ENCODE measurements at places on chromosomes 12 and 14.
A peak's percentile ranks its signal among the peaks of the same experiment; 100 is the strongest.

- DNase-seq: no peak
Observed at GRCh38 chr12:122845041-122845864, 10.0 kb downstream of the HIP1R start.

DNA sequence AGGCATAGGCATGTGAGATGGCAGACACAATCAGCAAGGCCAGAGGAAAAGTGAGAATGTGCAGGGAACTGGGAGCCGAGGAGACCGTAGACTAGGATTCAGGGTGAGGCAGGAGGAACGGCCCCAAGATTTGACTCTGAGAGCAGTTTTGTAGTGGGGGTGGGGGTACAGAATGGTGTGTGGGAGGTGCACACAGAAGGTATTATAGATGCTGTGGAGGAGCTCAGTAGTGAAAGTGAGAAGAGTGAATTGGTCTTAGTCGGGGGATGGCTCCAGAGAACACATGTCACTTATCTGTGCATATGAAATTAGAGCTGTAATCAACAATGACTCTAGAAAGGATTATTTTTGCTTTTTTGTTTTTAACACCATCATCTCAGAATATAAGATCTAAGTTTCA is 11.9 kb downstream of the ZNF664 start:
- DNase-seq: no peak

DNA sequence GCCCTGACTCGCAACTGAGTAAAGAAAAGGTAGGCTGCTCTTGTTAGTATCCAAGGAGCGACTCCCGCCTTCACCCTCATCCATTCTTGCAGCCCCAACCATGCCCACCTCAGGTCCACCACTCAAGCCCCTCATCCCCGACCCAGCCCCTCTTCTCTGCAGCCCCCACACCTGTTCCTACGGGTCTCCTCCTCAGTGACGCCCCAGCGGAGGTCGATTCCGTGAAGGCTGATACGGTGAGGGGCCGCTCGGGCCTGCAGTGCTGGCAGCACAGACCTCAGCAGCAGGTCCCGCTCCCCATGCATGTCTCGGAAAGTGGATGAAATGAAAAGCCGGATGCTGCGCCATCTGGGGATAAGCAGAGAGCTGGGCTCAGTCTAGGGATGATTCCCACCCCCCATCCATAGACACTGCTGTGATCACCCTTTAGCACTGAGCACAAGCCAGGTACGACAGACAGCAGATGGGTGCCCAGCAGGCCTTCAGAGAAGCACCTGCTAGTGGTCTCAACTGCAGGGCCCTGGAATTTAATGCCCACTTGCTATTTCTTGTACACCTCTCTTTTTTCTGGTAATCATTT is 26.9 kb downstream of the TEP1 start:
- DNase-seq: no peak

GRCh38 chr12:92764831-92765230 is 62.0 kb downstream of the PLEKHG7 start:
- DNase-seq: peak; percentile 9

DNA sequence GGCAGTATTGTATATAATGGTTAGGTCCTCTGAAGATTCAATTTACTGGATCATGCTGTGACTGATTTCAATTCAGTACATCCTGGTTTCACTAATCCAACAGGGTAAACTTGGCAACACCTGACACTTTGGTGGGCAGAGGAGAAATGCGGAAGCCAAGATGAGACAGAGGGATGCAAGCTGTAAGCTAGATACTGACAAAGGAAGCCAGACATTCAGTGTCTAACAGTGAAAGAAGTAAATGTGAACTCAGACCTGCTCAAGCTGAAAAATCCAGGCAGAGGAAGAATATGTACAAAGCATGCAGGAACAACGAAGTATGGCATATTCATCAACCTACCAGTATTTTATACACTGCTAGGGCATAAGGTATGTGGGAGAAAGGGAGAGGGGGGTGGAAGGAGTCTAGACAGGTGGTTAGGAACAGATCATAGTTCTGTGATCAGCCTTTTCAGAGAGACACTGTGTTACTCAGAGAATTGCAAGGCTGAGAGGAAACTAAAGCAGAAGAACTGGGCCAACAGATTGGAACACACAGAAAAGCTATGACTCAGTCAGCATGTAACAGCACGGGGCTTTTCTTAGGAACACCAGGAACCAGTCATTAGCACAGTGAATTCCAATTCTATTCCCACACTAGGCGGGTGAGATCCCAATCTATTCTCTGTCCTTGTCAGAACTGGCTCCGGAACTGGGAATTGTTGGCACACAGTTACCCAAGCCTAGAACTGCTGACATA is 40.3 kb downstream of the NELL2 start:
- DNase-seq: no peak

GRCh38 chr12:32331133-32331532 is 68.2 kb upstream of the FGD4 start:
- DNase-seq: no peak

DNA sequence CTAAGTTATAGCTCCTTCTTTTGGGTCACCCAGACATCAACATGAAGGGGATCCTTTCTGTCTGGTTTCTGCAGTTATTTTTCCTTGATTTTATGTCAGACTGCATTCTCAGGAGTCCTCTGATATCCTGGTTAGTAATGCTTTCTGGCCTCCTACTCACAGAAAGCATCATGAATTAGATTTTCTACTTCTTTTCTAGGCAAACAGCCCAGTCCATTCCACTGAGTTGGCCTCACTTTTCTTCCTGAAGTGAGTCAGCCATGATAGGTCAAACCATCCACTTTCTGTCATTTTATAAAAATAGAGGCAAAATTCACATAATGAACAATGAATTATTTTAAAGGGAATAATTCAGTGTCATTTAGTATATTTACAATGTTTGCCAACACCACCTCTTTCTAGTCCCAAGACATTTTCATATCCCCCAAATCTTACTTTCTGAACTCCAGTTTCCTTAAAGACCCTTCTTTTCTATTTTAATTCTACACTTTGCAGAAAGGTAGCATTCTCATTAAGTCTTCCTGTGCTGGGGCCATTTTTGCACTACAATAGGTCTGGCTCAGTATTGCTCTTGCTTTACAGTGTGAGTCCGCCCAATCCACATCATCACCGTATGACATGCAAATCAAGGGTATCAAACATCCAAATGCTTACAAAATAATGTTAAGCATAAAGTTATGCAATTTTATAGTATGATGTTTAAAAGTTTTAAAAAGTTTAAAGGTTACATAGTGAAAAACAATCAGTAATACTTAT is 95.1 kb downstream of the UNC79 start:
- DNase-seq: peak; percentile 14

DNA sequence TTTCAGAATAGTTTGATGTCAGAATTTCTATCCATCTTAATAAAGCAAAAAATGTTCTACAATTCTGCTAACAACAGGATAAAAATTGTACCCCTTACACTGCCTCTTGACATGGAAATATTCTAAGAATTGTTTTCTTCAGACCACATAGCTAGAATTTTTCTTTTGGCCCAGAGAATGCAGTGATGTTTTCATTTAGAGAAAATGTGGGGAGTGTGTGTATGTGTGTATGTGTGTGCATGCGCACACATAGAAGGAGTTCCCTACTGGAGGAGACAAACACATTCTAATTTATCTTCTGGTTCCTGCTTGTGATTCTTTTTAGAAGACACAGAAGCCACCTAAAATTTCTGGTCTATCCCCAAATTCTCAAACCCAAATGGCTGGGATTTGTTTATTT is 1145.7 kb downstream of the VRK1 start:
- DNase-seq: peak; percentile 59

DNA sequence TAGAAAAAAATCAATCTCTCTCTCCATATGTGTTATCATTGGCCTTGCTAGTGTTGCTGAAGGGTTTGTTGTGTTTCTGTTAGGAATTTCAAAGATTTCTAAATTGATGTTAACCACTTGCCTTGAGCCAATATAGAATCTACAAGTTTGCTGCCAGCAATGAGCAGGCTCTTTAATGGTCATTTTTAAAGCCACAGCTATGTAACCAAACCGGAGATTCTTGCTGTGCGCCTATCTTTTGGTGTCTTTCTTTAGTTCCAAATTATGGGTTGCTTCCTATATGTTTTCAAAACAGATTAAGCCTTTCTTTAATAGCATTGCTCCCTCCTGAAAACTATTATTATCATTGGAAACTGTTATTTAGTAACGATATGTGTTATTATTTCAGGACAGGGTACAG is 545.7 kb downstream of the DIO2 start:
- no peak for DNase-seq

- no peak for DNase-seq
Observed at GRCh38 chr12:90989686-90990111, 15.1 kb downstream of the EPYC start.

DNA sequence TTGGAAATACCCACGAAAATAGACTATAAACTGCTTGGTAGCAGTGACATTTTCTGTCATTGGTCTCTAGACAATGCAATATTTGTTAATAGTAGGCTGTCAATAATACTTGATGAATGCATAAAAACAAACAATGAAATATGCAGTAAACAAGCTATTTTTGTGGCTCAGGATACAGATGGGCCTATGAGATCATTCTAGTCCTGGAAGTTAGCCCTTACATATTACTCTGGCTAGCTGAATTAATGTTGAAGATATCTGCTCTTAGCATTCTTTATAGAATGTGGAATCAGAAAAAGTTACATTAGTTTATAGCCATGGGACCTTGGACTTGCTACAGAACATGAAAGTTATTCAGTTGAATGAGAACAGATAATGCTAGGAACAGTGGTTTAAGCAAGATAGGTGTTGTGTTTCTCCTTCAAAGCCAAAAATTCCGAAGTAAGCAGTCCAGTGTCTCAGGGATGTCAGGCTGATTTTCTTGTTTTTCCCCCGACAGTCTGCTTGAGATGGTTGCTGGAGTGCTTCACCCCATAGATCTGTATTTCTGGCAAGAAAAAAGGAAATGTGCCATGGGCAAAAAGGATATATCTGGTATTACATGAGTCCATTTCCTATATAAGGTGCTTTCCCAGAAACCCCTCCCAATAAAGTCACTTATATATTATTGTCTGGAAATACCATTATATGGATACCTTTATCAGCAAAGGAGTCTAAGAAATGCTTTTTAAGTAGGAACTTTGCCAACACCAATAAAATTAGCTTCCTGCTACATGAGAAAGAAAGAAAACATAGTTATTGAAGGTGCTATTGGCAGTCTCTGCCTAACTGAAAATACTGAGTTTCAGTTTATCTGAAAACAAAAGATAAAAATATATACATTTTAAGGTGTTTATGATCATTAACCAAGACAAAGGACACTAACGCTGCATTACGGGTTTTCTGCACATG is 619.4 kb upstream of the ATP2B1 start:
- no peak for DNase-seq

DNA sequence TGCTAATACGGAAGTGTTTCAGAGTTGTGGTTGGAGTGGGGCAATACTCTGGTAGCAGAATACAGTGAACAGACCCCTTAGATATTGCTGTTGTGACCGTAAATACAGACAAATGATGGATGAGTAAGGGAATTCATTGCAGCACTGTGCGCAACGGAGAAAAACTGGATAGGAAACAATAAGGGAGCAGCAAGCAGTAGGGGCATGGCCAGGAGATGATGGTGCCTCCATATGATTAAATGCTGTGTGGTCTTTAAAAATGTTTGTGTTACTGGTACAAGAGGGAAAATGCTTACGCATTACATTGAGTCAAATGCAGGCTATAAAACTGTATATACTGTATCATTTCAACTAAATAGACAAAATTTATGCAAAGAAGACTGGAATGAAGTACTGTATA is 61.6 kb downstream of the EML1 start:
- DNase-seq: peak; percentile 15

- peak; percentile 88 for DNase-seq
Observed at GRCh38 chr12:123041811-123042655, 61.6 kb downstream of the ARL6IP4 start.

- no peak for DNase-seq
Observed at GRCh38 chr14:99704037-99704436, 19.9 kb downstream of the CYP46A1 start.

DNA sequence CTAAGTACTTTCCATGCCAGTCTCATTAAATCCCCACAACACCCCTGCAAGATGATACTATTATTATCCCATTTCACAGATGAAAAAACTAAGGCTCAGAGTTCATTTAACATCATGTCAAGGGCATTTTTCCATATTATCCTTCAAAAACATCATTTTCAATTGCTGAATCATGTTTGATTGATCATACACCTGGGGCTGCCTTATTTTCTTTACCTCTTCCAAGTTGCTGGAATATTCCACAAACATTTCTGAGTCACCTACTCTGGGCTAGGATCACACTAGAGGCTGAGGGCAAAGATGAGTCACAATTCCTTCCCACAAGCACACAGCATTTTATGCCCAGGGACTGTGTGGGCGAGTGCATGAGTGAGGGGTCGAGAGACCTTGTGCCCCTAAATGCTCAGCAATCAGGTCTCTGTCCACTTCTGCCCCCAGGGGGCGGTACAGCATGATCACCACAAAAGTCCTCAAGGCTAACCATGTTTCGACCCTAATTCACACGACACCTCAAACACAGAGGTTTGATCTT is 14.1 kb upstream of the TMEM119 start:
- DNase-seq: peak; percentile 87

DNA sequence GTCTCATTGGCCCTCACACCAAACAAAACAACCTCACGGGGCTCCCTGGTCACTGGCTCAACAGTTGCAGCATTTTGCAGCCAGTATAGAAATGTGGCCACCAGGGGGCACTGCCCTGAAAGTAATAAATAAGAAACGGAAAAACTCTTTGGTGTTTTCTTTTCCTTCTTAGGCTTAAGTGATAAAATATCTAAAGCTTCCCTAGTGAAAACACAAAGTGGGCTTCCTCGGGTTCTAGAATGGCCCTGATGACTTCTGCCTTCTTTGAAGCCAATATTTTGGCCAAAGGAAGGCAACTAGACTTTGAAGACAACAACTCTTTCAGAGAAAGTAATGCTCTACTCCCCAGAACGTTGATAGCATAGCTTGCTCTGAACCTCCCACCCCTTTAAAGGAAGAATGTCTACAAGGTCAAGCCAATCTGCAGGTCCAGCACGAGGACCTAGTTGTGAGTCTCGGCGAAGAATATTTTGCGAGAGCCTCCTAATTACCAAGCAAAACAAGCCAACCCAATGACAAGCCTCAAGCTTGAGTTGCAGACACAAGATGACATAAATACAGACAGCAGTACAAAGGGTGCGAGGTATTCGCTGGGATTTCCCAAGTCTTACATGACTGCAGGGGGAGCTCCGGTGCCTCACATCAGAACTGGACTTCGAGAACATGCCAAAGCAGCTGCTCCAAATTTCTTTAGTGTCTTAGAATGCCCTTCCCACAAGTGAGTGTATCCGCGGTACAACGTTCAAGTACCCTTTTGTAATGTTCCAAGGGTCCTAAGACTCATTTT is 2.6 kb downstream of the ITPK1 start:
- peak; percentile 64 for DNase-seq

DNA sequence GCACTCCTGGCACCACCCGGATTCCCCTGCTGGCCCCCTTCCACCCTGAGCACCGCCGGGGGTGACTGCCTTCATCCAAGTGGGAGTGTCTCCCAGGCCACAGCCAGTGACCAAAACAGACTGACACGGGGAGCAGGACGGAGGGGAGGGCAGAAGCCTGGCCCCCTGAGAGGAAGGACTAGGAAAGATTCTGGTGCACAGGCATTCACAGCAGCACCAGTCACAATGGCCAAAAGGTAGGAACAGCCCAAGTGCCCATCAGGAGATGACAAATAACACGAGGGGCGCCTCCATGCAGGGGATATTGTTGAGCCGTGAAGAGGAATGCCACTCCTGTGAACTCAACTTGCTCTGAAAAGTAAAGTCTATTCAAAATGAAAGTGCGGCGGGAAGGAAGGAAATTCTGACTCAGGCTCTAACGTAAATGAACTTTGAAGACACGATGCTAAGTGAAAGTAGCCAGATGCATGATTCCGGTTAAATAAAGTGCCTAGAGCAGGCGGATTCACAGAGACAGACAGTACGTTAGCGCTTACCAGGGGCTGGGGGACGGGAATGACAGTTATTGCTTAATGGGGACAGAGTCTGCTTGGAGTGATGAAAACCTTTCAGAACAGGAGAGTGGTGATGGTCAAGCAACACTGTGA is 146.1 kb upstream of the NCOR2 start:
- DNase-seq: peak; percentile 78

All from fibroblast of skin of right quadriceps (primary cell).